Liver (tissue), 10 donors: ENCODE measurements at places on chromosomes 12 and 14. TPM values are rescaled to one million over a fixed set of nuclear protein-coding genes. Genes with fewer than 3 reads are reported as not detected.

- no peak for DNase-seq
Observed at GRCh38 chr12:40469736-40470135, 222.5 kb upstream of the CNTN1 start.

- no peak for DNase-seq
Observed at GRCh38 chr12:127628645-127629044, 638.3 kb upstream of the TMEM132C start.

DNA sequence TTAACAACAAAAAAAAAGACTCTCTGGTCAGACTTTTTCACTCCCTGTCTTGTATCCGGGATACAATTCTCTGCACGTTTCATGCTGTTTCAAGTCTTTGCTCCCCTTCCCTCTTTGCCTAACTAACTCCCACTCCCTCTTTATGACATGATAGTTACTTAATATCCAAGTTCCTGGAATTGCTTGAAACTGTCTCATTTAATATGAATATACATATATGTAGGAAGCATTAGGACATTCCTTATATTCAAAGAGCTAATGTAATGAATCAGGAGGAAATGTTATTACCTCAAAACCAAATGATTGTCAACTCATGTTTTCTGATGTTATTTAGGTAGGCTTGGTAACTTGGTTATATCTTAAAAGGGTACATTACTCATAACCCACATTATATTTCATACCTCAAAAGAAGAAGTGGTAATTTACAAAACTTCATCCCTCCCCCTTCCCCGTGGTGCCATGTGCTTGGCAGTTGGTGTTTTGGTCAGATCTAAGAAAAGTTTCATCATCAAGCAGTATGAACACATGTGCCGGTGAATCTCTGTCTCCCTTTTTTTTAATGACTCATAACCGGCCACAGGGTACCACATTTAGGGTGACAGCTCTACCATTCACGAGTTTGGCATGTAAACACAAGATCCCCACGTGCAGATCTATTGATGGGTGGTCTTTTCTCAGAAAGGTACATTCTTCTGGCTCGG lies 56.5 kb downstream of the HCAR2 start:
- DNase-seq, result no peak

DNA sequence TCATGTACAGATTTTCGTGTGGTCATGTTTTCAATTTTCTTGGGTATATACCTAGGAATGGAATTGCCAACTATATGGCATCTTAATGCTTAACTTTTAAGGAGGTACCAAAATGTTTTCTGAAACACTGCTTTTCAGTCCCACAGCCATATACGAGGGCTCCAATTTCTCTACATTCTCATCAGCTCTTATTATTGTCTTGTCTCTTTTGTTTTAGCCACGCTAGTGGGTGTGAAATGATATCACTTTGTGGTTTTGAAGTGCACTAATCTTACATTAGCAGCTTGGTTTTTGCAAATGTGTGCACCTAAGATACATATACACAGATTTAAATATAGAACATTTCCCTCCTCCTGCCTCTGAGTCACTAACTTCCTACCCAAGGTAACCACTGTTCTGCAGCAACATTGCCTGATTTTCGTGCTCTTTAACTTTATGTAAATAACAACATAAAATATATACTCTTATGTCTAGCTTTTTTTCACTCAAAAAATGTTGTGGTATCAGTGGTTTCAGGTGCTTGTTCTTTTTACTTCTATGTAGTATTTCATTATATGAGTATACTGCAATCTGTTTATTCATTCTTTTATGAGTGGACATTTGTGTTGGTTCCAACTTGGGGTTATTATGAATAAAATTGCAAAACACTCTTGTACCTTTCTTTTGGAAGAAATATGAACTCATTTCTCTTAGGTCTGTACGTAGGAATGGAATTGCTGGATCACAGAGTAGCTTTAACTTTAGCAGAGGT lies 73.1 kb downstream of the ZFP36L1 start:
- DNase-seq, result no peak

The ZNF140 gene
- total RNA-seq, result 10.0 TPM

The YAF2 gene
- total RNA-seq, result 11.1 TPM

DNA sequence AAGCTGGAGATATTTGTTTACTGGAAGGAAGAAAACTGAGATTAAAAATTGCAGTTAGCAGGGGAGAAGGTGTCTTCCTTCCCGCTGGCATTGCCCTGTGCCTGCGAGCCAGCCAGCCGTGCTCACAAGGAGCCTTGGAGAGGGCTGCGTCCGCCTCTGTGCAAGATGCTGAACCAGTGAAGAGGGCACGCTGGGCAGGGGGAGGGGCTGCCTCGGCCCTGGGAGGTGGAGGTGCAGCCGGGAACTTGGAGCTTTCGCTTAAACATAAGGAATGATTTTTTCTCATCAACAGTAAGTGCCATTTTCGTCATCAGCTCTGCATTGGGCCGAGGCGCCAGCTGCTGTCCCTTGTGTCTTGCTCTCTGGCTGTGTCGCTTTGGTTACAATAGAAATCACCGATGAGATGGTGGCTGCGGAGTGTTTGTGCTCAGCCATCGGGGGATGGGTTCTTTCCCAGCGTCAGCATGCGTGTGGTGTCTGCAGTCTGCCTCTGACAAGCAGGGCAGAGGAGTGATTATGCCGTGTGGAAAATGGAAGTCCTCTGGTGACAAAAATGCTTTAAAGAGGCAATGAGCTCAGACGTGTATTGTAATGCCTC lies 97.3 kb downstream of the ESR2 start:
- no peak for DNase-seq

The RD3L gene
- total RNA-seq, result 0.17 TPM

The SLC6A13 gene
- total RNA-seq, result 0.23 TPM

DNA sequence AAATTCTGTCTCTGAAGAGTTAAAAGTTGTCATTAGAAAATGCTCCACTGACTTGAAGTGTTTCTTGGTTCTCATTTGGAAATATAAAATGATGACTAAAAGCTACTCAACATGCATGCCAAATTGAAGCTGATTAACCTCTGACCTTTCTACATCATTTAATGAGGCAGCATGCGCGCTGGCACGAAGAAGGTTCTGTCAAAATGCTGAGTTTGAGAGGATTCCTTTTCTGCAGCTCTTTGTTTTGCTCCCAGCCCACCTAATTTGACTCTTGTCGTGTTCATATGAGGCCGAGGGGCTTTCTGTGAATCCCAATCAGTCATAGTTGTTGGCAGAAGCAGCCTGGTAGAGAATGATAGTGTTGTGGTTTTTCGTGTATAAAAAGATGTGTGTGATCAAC lies 153.4 kb downstream of the BRMS1L start:
- no peak for DNase-seq

DNA sequence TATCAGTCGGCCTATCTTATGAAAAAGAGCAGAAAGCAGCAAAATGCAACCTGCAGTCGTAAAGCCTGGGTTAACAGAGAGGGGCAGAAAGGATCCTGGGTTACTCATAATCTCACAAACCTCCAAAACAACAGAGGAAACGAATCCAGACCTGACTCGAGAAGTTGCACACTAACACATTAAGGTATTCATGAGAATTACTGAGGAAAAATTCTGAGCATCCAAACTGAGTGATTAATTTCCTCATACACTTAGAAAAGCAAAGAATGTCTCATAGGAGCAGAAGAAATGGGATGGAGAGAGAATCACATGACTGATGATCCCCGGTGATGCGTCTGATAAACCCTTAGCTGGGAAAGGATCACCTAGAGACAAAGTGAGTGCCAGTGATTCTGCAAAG lies 272.5 kb downstream of the TMEM132D start:
- DNase-seq, result no peak

The RDH12 gene
- total RNA-seq, result 0.09 TPM
